ENCODE measurements at places on chromosomes 1 and 21.

- DNase-seq, result no peak
Measured at GRCh38 chr1:223175032-223175431, 32.0 kb upstream of the TLR5 start.

DNA sequence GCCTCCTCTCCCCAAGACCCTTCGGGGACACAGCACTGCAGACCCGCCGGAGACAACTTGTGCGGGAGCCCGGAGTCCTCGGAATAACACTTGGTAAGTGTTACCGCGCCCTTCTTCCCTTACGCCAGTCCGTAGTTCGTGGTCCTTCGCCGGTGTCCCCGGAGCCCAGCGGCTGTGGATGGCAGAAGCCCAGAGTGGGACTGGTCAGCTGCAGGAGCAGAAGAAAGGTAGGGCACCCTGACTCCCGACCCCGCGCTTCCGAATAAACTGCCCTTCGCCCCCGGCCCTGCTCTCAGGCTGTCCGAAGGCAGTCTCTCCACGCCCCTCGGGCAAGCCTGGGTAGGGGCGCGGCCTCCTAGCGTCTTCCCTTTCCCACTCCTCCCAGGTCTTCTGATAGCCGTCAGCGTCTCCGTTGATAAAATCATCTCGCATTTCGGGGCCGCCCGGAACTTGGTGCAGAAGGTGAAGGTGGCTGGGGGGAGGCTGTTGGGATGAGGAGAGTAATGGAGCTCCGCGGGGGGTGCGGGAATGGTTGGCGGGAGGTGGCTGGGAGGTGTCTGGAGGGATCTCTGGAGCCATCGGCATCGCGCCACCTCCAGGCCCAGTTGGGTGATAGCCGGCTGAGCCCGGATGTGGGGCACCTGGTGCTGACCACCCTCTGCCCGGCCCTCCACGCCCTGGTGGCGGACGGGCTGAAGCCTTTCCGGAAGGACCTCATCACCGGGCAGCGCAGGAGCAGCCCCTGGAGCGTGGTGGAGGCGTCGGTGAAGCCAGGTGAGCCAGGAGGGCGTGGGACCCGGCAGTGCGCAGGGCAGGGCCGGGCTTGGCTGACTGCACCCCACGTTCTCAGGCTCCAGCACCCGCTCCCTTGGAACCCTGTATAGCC is 4.3 kb downstream of the RUSC1 start:
- DNase-seq, result peak; percentile 24

GRCh38 chr1:101366513-101367215 is 129.8 kb downstream of the S1PR1 start:
- no peak for DNase-seq

GRCh38 chr1:233435622-233436021 is 108.1 kb downstream of the MAP3K21 start:
- DNase-seq, result no peak

DNA sequence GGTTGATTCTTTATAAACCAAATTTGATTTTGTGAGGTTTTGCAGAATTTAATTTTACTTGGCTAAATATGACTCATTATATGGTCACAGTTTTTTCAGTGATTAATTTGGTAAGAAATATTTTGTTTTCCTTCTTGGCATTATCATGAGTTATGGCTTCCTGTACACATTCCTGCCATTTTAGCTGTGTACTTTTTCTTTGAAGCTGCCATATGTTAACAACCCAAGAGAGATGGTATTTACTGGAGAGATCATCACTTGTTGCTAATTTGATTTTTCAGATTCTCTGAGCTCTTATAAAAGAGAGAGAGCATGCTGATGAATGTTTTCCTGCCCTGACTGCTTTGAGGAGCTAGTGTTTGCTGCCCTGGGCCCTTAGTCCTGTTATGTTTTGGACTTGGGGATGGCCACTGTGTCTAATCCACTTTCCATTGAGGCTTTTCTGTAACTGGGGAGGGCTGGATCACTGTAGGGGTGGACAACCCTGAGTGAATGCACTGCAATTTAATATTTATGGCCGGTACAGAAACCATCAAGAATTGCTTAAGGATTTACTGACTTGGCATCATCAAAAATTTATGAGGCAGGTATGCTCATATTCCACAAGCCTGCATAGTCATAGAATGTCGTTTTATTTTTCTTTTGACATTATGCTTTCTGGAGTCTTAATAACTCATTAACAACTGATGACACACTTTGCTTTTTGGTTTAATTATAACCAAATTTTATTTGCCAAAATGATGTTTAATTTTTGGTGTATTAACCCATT is 200.9 kb downstream of the DISC1 start:
- peak; percentile 36 for DNase-seq

- DNase-seq, result peak; percentile 69
Measured at GRCh38 chr1:37479255-37480124, 5.1 kb downstream of the ZC3H12A start.

GRCh38 chr1:108113496-108113895 is 86.6 kb downstream of the SLC25A24 start:
- DNase-seq, result no peak

GRCh38 chr1:189606795-189607476 is 870.7 kb downstream of the BRINP3 start:
- peak; percentile 66 for DNase-seq

GRCh38 chr1:155858800-155859233 is 550 bp upstream of the SYT11 start:
- DNase-seq, result peak; percentile 21

DNA sequence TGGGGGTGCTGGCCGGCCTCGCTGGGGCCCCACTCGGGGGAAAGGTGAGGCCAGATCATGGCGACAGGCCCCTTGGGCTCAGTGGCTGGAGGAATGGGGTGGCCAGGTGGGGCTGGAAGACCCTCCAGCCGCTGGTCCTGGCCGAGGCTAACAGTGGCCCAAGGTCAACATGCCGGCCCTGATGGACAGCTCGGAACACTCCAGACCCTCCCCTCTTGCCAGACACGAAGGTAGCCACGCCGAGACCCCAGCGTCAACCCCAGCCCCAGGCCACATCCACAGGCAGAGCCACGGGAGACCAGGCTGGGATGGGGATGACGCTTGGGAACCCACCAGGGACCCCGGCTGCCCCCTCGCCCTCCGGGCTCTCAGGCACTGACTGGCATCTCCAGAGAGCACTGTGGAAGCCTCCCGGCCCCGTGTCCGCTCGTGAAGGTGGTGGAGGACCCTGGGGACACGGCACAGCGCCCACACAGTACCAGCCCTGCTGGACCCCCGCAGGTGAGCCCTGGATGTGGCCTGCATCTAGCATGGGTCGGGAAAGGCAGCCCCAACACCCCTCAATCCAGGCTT is 905 bp upstream of the C1QTNF12 start:
- DNase-seq, result no peak

- no peak for DNase-seq
Measured at GRCh38 chr1:117654493-117655219, 48.8 kb downstream of the TENT5C start.

DNA sequence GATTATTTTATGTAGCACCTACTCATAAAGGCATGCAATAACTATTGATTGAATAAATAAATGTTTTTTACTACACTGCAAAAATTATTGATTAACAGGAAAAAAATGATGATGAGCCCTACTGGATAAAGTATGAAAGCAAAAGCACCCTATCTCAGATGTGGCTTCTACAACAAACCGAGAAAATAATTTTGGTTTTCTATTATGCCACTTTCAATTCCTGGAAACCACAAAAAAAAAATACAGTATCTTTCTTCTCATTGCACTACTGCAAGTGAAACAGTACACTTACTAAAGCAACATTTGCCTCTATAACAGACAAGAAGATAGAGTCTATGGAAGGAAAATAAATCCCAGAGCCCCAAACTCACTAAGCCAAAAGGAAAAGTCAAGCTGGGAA is 1882.4 kb downstream of the NCAM2 start:
- DNase-seq, result no peak

GRCh38 chr1:228734881-228735801 is at the start of gene RHOU:
Gene RHOU (plus strand): TSS chr1:228735479. CDS start chr1:228735743, 264 bp downstream.
- DNase-seq, result peak; percentile 31

GRCh38 chr1:71083271-71083670 is 2.4 kb upstream of the ZRANB2 start:
- no peak for DNase-seq

GRCh38 chr1:7681401-7681800 is 89.7 kb upstream of the VAMP3 start:
- no peak for DNase-seq

DNA sequence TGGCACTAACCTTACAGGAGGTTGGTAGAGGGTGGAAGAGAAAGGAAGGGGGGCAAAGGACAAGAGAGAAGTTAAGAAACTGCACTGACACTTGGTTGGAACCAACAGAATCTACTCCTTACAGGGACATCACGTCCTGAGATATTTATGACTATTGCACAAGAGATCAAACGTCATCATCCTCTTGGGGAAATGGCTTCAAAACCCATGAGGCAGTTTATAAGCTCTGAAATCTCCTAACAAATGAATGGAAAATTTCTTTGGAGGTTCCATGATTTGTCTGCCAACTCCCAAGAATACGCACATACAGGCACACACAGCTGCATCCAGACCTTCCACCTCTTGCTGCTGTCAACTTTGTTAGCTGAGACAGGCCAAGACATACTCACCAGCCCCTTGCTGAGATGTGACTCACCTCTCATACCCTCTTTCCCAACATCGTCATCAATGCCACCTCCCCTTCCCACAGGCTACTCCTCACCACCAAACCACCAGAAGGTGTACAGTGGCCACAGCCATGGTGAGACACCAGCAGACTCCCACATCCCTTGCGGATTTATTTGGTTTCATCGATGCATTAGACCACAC is 135.5 kb downstream of the SETD4 start:
- DNase-seq, result no peak

DNA sequence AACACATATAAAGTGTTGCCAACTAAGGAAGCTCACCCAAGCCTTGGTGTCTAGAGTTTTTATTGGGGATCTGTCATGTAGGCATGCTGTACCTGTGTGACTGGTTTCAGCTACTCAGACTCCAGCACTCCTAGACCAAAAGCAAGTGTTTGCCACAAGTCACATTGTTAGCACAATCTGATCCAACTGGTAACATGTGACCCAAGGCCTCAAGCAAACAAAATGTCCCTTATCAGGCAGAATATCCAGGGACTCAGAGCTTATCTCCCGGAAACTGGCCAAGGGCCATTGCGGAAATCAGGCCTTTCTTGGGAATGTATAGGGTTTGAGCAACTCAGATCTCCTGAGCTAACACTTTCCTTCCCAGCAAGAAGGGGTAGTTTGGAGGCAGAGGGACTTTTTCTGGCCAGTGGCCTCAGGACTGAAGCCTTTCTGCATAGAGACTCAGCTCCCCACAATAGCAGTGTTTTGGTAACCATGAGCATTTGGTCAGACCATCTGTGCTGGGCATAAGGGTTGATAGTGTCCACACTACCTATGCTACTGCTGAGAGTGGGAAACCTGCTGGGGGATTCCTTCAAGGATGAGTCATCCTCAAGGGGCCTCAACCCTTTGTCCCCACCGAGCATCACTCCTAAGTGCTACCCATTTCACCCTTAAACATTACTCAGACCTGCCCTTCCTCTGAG is 29.6 kb downstream of the NHLH2 start:
- DNase-seq, result no peak

DNA sequence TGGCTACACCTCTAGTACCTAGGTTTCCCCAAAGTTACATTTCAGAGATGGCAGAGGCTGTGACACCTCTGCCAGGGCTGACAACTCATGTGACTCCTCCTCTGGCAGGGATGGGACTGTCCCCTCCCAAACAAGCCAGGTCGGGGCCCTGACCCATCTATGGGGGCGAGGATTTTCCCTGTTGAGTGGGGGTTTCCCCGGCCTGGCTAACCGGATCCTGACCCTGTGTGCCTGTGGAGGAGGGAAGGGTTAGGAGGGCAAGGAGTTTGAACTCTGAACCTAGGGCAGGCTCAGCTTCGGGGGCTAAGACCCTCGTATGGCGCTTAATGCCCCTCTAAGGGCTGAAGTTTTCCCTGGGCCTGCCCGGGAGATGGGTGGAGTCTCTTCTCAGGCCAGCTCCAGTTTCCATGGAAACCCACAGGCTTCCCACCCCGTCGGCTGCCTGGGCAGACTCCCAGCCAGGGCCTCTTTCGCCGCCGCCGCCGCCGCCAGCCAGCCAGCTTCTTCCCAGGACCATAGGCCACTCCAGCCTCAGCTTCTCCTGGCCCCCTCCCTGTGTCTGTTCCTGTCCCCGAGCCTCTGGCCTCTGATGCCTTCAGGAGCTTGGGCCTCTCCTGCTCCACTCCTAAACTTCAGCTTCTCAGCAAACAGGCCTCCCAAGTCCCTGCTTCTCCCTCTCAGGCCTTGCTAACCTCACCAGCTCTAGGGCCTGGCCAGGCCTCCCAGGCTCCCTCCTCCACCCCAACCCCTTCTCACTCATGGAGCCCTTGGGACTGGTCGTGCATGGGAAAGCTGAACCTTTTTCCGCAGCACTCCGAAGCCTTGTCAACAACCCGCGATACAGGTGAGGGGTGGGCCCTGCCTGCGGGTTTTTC is at the start of gene BTBD19:
BTBD19 (plus strand) TSS at position 461 of the 875 bp plus-strand sequence; CDS start at position 759, 298 bp downstream.
- DNase-seq, result peak; percentile 89

DNA sequence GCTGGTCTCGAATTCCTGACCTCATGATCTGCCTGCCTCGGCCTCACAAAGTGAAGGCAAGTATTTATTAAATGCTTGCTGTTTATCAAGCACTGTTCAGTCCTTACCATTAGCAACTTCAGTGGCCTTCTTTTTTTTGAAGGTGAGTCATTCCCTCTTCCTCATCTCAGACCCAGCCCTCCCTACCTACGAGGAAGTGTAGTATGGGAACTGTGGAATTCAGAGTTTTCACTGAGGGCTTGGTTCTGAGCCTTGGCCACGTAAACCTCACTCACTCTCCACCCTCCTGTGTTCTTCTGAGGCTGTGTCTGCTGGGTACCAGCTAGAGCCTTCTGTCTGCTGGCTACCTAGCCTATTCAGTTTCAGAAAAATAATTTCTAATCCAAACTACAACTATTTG is 218.3 kb upstream of the SGIP1 start:
- DNase-seq, result no peak

GRCh38 chr1:70760154-70760553 is 287.5 kb downstream of the PTGER3 start:
- DNase-seq, result no peak

DNA sequence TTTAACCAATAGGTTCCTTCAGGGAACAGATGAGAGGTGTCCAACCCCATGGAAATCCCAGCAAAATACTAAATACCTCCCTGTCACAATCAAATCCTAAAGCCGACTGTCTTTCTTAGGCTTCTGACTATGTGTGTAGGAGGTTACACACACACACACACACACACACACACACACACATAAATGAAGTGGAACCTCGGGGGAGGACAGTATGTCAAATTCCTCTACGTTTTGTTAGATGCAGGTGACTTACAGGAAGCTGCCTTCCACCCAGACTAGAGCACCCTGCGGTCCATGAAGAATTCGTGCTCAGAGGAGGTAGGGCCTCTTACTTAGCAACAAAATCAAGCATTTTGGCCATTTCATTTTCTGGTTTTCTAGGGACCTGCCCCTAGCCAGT is 16.4 kb downstream of the RSPH1 start:
- DNase-seq, result no peak

- no peak for DNase-seq
Measured at GRCh38 chr1:226121587-226122400, 59.3 kb downstream of the H3-3A start.
